ENCODE measurements at places on chromosomes 11 and 22.

DNA sequence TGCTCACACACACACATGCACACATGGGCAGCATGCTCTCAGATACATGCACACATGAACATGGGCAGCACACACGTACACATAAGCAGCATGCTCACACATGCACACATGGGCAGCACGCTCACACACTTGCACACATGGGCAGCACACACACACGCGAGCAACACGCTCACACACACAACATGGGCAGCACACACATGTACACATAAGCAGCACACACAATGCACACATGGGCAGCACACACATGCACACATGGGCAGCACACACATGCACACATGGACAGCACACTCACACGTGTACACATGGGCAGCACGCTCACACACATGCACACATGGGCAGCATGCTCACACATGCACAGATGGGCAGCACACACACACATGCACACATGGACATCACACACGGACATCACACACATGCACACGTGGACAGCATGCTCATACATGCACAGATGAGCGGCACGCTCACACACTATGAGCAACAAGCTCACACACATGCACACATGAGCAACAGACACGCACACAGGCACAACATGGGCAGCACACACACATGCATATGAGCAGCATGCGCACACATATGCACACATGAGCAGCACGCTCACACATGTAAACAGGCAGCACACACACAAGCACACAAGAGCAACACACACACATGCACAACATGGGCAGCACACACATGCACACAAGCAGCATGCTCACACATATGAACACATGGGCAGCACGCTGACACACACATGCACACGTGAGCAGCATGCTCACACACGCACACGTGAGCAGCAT is 43.0 kb downstream of the RTN4R start:
- DNase-seq: no peak

GRCh38 chr11:20844630-20845029 is 175.2 kb downstream of the NELL1 start:
- DNase-seq: no peak

- no peak for DNase-seq
Measured at GRCh38 chr22:39267974-39268373, 23.2 kb upstream of the PDGFB start.

- no peak for DNase-seq
Measured at GRCh38 chr11:120385655-120386054, 49.4 kb downstream of the ARHGEF12 start.

DNA sequence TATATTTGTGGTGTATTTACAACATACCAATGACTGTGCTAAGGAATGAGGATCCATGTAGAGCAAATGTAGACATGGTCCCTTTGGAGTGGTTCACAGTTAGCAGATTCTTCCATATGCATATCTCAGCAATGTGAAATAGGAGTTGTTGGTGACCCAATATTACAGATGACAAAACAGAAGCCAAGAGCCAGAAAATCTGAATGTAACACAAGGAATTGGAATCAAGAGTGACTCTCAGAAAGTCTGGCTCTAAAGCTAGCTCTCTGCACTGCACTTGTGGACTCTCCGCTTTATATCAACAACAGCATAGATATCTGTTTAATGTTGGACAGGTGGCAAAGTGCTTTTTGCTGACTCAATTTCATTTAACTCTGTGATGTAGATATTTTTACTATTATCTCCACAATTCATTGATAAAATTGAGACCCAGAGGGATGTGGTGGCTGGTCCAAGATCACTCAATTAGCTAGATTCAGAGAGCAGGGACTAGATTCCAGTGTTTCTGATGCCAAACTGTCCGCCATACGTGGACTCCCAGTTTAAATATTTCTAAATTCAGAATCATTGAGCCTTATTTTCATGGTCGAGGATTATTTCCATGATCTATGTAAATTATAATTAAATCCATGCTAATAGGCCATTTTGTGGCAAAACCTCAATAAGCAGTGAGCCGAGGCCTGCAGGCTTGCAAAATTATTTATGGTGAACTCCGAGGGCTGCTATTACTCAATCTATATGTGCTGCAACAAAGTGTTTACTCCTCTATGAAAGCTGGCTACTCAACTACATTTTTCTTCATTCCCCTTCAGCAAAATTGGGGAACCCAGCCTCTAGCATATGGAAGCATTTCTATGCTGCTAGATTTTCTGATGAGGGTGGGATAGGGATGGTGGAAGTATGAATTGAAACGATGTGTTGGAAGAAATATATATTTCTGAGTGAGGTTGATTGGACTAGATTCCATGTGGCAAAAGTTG is 21.1 kb upstream of the TENM4 start:
- no peak for DNase-seq

- no peak for DNase-seq
Measured at GRCh38 chr11:33044285-33044756, 4.9 kb downstream of the TCP11L1 start.

All from SJSA1 (cell line).